Stimulated activated naive CD8-positive, alpha-beta T cell treated with anti-CD3 and anti-CD28 coated beads, Interleukin-15, amount 100 ng/mL, for 72 hours (primary cell): ENCODE measurements at places on chromosomes 2 and 18.

- no peak for DNase-seq
Observed at GRCh38 chr2:142675398-142675797, 202.1 kb upstream of the KYNU start.

- peak; percentile 7 for DNase-seq
Observed at GRCh38 chr2:117470311-117471095, 344.0 kb upstream of the DDX18 start.

GRCh38 chr2:197383825-197384224 lies 51.0 kb downstream of the SF3B1 start:
- DNase-seq = no peak

GRCh38 chr2:218393750-218394290 lies 5.8 kb upstream of the CTDSP1 start:
- no peak for DNase-seq

DNA sequence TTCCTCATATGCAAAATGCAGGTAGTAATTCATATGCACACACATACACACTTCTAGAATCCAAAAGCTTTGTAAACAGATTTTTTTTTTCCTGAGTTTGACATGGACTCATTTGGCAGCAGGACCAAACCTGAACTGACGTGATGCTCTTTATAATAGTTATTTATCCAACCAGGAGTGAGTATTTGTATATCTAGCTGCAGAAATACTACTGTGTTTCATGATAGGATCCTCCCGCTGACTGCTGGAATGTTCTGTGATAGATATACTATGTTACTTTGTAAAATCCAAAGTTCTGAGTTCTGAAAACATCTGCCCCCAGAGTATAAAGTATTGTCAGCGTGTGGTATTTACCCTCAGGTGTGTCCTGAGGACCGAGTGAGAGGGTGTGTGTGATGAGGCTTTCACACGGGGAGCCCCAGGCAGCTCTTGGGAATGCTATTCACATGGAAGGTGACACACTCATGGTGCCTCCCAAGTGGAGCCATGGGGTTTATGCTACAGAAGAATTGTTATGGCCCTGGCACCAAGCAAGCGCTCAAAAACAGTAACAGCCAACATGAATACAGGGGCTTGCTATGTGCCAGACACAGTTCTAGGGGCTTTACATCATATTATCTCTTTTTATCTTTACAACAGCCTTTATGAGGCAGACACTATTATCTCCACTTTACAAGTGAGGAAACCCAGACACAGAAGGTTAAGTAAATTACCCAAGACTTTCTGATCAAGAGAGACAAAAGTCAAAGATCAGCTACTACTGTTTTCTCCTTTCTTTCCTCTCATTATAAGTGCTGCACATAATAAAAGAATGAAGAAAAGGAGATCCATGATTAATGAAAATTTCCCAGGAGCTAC lies 16.7 kb upstream of the TXNDC2 start:
- no peak for DNase-seq

DNA sequence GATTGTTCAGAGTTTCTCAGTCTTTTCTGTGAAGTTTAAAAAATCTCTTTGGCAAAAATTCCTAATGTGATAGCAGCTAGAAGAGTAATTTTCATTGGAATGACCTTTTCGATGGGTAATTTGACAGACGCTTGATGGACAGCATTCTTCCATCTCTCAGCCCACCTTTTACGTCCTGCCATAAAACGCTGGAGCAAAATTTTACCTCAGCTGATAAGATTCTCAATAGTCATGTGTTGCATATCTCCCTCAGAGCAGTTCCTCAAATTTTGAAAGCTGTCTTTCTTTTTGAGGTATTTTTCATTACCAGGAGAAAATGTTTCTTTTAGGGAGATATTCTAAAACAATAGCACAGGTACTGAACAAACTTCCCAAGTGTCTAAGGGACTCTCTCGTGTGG lies 441.4 kb downstream of the PARD3B start:
- DNase-seq = no peak

DNA sequence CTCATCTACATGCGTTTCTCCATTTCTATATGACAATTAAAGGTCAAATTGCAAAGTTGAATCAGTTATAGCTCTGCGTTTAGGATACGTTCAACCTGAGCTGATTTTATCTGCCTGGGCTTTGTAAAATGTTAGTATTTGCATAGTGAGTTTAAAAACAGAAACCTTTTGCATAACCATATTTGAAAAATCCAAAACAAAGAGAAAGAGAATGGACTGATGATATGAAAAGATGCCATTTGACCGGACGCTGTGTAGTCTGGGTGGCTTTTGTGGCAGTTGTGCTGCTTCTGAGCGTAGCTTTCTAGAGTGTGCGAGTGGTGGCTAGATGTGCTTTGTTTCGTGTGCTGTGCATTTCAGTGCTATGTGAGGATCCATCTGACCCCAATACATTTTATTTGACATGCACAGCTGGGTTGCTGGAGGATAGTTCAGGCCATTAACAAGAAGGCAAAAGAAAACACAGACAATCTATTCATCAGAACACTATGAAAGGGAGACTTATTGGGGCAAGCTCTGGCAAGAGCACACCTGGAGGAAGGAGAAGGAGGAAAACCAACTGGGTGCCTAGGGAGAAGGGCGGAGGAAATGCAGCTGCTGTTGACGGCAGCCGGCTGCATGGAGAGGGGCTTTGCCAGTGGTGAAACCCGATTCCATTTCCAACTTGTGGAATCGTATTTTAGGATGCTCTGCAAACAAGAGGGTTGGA lies 126.8 kb downstream of the ACOXL start:
- no peak for DNase-seq

- no peak for DNase-seq
Observed at GRCh38 chr2:153360239-153360638, 118.3 kb downstream of the RPRM start.

DNA sequence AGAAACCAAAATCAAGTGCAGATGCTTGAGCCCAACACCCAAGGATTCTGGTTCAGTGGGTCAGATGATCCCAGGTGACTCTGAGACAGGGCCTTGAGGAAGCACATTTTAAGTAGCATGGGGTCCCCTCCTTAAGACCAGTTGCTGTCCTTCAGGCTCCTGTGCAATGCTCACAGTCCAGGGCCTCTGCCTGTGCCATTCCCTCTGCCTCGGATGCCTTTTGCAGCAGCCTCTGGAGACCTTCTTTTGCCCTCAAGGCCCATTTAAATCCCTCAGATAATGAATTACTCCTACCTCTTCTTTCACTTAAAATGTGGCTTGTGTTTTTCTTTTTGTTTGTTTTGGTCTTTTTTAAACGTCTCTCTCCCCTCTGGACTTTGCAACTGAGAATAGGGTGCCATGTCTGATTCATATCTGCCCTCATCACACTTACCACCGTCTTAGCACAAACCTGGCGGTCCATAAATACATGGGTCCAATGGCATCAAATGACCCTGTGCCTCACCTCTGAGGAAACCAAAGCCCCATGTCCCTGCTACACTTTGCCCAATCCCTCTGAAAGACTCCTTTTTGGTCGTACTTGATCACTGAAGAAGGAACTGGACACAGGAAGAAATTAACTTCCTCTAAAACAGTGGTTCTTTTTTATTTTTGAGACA lies 14.2 kb downstream of the ACTG2 start:
- DNase-seq = no peak

DNA sequence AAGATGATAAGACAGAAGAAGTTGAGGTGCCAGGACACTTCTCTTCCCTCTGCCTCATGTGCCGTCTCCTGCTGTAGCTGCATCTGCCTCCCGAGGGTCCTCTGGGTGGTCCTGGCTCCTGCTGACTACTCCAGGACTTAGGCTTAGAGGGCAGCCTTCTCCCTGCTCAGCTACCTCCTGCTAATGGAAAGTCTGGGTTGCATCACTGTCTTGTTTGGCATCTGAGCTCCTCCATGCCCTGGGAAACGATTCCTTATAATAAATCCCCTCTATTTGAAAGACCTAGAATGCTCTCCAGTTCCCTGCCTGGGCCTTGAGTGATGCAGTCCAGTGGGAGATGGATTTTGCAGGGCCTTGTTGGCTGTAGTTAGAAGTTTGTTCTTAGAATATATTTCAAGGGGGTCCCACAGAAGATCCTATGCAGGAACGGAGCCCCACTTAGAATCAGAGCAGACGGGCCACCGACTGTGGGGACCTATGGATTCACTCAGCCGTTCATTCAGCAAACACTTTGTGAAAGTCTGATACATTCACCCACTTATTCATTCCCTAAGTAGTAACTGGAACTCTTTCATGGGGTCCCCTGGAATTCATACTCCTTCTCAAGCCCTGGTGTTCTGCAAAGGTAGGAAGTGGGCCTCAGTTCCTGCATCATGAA lies 269.8 kb upstream of the HDAC4 start:
- DNase-seq = no peak
